ENCODE measurements at places on chromosomes 7 and 10.

DNA sequence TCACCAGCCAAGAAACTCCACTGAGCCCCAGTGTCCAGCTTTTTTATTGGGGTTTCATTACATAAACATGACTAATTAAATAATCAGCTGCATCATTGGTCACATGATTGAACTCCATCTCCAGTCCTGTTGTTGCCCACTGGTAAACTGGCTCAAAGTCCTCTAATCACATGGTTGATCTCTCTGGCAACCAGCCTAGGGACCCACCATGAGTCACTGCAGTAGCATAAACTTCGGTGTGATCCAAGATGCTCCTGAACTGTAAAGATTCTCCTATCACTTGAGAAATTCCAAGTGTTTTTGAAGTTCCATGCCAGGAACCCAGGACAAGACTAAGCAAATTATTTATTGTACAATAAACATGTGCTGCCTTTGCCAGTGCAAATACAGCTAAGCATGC is 130.4 kb upstream of the AUTS2 start:
- ATAC-seq = no peak

DNA sequence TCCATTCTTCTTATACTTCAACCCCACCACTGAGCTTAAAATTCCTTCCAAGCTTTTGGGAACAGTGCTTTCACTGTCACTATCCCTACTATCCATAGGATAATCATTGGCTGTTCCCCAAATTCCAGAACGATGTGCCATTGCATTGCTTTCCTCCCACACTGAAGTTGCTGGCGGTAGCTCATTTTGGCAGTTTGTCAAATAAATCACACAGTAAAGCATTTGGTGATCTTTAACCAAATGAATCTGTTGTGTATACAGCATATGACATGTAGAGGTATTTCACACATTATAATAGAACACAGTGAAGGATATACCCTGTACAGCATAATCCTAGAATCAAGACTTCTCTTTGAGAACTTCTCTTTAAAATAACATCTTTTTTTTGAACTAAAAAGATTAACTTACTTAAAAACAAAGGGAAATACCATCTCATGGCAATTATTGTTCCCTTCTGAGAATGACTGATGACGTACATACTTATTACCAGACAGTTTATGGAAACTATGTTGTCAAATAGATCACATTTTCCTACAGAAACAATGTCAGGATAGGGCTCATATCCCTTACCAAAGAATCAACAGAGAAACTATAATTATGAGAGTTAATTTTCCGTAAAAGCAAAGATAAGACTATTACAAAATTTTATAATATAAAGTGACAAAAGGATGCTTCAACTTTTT is 93.6 kb downstream of the CTNNA3 start:
- ATAC-seq = no peak

GRCh38 chr10:73965890-73966768 is 31.8 kb upstream of the VCL start:
- peak; percentile 91 for ATAC-seq

GRCh38 chr7:44891791-44892190 is 6.5 kb upstream of the PURB start:
- ATAC-seq = no peak

- no peak for ATAC-seq
Observed at GRCh38 chr7:155362380-155363145, 64.9 kb downstream of the INSIG1 start.

GRCh38 chr7:108284349-108285002 is 154.3 kb upstream of the LAMB4 start:
- no peak for ATAC-seq

DNA sequence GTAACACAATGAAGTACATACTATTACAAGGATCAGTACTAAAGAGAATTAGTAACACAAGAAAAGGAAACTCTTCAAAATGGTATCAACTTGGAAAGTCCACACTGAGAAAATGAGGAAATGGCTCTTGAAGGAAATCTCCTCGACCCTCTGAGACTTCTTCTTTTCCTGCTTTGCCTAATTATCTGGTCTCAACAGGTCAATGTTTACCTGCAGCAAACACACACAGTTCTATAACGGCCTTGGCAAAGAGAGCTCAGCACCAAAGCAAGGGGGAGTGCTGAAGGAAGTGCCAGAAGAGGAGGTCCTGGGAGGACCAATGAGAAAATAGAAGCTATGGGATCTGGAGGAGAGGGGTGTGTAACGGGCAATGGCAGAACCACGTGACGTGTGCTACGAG is 21.9 kb downstream of the CHCHD3 start:
- ATAC-seq = no peak

- ATAC-seq = no peak
Observed at GRCh38 chr10:13803566-13804554, 217.1 kb downstream of the PRPF18 start.
